ENCODE measurements at places on chromosomes 6 and 20.

- DNase-seq, result no peak
Measured at GRCh38 chr6:132391391-132392269, 9.6 kb downstream of the MOXD1 start.

GRCh38 chr20:57964011-57964862, 254.4 kb upstream of the PMEPA1 start:
- DNase-seq, result no peak

DNA sequence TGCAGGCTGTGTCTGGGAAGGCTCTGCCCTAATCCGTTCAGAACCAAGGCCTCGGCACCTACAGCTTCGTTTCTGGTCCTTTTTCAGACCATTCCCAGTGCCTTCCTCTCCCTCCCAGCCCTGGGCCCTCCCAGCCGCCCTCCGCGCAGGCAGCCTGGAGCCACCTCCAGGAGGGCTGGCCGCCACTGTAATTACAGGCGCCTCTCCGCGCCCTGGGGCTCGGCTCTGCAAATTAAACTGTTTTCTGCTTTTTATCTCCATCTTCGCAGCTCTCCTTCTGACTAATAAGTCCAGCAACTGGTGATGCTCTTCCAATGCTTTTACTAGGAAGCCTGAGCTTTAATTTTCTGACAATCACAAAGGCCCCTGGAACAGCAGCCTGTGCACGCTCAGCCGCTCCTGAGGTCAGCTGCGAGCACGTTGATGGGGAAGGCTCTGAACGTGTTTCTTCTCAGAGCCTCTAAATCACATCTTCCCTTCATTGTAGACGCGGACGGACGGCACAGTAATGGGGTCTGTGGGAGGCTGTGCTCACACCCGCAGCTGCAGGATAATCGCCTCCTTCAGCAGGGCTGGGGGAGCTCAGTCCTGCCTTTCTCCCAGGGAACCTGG, 194.6 kb downstream of the DLL1 start:
- DNase-seq, result no peak

GRCh38 chr6:167949121-167949684, 48.3 kb upstream of the KIF25 start:
- DNase-seq, result no peak

DNA sequence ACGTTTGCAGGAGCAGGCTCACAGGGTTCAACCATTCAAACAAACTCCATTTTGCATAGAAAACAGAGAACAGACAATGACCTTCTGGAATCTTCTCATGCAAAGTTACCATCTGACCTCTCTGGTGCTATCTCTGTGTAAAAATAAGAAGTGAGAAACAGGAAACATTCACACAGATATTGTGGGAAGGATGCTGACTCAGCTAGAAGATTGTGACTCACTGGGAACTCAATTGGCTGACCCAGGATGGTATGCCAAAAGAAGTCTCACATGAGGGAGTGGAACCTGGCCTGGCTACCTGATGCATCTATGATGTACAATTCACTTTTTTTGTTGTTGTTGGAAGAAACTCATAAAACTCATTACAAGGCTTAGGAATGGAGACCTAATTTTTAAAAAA, 61.1 kb upstream of the TBX18 start:
- DNase-seq, result no peak

- DNase-seq, result no peak
Measured at GRCh38 chr6:34177181-34177591, 31.3 kb upstream of the GRM4 start.

DNA sequence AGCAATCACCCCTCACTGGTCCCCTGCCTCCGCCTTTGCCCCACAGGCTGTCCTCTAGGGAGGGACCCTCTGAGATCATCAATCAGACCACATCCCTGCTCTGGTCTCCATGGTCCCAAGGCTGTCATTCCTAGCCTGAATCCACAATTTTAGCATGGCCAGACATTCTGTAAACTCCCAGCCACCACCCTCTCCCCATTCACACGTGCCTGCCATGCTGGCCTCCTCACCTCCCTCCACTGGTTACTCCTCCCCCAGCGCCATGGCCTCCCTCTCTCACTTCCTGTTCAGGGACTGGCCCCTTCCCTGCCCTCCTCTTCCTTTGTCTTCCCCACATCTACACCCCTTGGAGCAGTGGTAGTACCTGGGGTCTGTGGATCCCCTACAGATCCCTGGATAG, 150.7 kb upstream of the MLN start:
- DNase-seq, result no peak

DNA sequence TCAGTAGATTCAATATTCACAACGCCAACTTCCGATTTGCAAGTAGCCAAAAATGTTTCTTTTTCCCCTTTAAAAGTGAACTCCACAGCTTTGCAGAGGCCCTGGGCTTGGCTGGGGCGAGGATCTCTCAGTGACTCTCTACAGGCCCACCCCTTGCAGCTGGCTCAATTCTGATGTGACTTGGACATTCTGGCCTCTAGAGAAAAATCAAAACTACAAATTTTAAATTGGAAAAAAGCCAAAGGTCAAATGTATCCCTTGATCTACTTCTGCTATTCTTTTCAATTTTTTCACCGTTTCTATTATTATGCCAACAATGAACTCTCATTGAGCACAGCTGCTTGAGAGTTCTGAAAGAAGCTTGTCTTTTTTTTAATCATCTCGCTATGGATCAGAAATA, 245.9 kb upstream of the HS3ST5 start:
- no peak for DNase-seq

DNA sequence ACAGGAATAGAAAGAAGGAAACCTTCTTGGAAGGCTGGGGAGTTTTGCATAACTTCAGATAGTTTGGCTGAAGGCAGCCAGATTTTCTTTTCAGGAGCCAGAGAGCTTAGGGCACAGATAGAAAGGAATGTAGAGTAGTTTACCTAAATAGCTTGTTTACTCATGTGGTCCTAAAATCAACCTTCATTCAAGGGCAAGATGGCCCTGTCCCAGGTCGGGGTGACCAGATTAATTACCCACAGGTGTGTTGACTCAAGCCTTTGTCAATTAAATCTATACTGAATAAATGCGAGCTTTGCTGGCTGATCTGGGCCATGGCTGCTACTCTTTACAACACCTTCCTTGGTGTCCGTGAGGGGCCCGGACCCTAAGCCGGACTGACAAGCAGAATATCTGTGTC, 792.0 kb upstream of the MAN1A1 start:
- DNase-seq, result no peak

DNA sequence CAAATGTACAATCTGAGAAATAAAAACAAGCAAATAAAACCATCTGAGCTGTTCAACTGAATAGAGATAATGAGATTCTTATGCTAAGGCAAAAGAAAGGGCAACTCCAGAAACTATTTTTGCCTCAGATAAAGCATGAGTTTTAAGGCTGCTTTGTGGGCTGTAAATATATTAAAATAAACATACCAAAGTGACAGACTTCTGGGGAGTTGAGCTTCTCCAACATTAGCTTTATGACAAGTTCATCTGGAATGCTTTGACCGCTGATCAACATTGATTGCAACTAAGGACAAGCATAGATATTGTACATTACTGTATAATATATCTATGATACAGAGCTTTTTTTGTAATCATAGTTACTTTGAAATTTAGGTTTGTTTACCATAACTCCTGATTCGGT, 19.3 kb downstream of the AK9 start:
- DNase-seq, result no peak

GRCh38 chr6:42791706-42792320, 10.0 kb downstream of the BICRAL start:
- DNase-seq, result no peak

GRCh38 chr6:48476257-48476656, 365.3 kb upstream of the PTCHD4 start:
- DNase-seq, result no peak
